ENCODE measurements at places on chromosomes 11 and 22.

DNA sequence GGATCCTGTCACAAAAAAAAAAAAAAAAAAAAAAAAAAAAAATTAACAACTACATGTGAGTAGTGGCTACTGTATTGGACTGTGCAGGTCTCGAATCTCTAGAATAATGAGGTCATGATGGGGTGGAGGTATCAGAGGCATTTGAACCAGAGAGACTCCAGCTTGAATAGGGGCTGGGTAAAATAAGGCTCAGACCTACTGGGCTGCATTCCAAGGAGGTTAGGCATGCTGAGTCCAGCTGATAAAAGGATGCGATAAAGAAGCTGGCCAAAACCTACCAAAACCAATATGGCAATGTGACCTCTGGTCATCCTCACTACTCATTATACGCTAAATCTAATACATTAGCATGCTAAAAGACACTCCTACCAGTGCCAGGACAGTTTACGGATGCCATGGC lies 5.9 kb upstream of the PACSIN3 start:
- no peak for DNase-seq

- DNase-seq = no peak
These were observed 2.5 kb downstream of the OR8D1 start for GRCh38 chr11:124311269-124311668.

- no peak for DNase-seq
These were observed 168.1 kb downstream of the NXPE2 start for GRCh38 chr11:114846416-114846791.

GRCh38 chr11:130024361-130024760 lies 21.7 kb upstream of the PRDM10 start:
- DNase-seq = no peak

DNA sequence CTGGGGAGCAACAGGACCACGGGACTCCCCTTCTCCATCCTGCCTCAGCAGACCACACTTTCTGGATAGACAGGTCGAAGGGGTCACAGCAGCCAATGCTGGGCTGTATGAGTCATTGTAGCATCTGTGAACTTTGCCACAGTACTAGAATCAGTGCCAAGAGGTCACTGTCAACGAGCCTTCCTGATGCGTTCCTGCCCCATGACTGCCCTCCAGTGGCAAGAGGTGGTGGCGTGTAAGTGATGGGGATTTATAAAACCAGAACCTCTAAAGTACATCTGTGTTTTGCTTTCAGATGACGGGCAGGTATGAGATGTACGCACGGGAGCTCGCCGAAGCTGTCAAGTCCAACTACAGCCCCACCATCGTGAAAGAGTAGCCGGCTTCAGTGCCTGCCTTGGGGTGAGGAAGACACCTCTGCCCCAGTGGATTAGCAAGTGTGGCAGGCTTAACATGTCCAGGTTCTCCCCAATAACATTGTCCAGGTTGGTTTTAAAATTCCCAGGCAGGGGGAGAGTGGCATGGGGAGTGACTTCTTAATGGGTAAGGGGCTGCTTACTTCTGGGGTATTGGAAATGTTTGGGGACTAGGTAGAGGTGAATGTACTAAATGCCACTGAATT lies 29.4 kb downstream of the GUCD1 start:
- peak; percentile 90 for DNase-seq

GRCh38 chr22:33006220-33006954 lies 51.8 kb downstream of the SYN3 start:
- DNase-seq = no peak

- DNase-seq = no peak
These were observed 539.3 kb downstream of the OPCML start for GRCh38 chr11:132992838-132993631.

DNA sequence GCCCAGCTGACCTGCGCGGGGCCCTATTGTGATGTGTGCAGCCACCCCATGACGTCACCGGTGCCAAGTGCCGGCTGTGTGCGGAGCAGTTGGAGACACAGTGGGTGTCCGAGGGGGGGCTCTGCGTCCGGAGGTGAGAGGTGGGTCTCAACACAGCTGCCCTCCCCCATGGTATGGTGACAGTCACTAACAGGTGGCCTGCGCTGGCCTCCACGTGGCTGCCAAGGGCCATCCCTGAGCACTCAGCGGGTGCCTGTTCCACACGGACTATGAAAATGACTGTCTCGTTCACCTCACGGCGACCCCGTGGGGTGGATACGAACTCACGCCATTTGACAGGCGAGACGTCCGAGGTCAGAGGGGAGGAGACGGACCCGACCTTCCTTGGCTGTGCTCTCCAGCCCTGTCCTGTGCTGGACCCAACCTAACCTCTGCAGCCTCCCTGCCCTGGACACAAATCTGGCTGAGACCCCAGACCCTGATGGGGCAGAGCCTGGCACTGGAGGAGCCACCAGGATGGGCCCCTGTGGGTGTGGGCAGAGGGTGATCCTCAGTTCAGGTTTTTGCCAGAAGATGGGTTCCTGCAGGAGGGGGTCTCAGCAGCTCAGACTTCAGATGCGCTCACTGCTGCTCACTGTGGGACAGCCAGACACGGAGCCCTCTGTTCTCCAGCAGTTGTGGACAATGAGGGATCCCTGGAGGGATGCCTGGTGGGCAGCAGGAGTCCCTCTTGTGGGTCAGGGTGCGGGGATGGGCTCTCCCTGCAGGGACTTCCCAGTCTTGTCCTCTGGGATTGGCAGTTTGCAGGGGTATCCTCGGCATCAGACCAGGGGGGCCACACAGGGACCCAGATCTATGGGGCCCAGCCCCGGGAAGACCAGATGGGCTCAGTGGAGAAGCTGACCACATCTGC lies 6.3 kb downstream of the HRAS start:
- DNase-seq = no peak

- peak; percentile 24 for DNase-seq
These were observed 75.2 kb upstream of the TP53I11 start for GRCh38 chr11:45025716-45026492.

DNA sequence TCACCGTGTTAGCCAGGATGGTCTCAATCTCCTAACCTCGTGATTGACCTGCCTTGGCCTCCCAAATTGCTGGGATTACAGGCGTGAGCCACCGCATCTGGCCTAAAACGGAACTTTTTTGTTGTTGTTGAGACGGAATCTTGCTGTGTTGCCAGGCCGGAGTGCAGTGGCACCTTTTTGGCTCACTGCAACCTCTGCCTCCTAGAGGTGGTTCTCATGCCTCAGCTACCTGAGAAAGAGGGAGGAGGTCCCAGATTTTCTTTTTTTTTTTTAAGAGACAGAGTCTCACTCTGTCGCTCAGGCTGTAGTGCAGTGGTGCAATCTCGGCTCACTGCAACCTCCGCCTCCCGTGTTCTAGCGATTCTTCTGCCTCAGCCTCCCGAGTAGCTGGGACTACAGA lies 7.9 kb upstream of the MCHR1 start:
- no peak for DNase-seq

- DNase-seq = no peak
These were observed 10.9 kb downstream of the TCIRG1 start for GRCh38 chr11:68049509-68050370.

DNA sequence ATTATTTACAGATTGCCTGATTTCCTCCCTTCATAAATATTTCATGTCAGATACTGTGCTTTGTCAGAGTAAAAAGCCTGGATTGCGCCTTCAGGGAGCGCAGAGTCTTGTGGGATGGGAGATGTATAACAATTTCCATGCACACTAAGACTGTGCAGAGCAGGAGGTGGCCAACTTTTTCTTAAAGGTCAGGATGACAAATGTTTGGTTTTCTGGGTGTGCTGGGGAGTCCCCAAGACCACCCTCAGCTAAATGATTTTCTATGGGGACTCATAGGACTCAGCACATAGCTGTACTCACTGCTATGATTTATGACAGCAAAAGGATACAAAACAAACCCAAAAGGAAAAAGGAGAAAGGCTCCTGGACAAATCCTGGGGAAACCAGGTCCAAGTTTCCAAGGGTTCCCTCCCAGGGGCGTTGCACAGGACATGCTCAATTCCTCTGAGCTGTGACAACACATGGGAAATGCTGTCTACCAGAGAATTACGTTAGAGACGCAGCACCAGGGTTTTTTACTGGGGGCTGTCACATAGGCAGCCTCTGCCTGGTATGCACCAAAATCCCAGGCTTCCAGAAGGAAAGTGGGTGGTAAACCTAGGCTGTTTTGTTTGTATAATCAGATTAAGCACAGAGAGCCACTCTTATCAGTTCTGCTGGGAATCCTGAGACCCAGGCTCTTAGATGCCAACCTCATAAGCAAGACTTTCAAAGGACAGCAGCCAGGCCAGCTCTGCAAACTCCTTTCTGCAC lies 59.1 kb downstream of the CSNK2A3 start:
- no peak for DNase-seq

DNA sequence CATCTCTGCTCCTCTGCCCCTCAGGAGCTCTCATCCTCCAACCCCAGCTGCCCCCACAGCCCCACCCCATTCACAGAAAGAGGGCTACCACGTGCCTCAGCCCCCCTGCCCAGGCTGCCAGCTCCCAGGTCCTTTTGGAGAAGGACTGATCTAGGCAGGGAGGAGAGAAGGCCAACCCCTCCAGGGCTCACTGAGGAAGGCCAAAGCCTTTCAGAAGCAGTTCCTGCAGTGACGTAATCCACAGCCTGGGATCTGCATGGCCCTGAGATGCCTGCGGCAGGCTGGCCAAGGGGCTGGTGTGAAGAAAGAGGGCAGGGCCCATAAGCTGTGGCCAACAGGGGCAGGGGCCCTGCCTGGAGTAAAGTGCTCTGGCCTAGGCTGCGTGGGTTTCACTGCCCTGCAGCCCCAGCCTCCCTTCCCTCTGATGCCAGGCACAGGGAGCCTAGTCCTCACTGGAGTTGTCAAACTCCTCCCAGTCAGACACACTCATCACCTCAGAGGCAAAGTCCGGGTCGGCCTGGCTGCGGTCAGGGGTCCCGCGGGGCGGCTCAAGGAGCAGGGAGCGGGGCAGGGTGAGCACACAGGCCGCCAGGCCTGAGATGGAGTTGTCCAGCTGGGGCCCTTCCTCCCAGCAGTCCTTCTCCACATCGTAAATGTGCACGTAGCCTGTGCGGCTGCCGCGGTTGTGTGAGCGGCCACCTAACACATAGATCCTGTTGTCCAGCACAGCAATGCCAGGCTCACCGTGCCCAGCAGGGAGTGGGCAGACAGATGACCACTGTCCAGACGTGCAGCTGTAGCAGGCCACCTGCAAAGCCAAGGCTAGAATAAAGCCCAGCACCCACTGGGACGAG lies 4.2 kb upstream of the SCARF2 start:
- no peak for DNase-seq

DNA sequence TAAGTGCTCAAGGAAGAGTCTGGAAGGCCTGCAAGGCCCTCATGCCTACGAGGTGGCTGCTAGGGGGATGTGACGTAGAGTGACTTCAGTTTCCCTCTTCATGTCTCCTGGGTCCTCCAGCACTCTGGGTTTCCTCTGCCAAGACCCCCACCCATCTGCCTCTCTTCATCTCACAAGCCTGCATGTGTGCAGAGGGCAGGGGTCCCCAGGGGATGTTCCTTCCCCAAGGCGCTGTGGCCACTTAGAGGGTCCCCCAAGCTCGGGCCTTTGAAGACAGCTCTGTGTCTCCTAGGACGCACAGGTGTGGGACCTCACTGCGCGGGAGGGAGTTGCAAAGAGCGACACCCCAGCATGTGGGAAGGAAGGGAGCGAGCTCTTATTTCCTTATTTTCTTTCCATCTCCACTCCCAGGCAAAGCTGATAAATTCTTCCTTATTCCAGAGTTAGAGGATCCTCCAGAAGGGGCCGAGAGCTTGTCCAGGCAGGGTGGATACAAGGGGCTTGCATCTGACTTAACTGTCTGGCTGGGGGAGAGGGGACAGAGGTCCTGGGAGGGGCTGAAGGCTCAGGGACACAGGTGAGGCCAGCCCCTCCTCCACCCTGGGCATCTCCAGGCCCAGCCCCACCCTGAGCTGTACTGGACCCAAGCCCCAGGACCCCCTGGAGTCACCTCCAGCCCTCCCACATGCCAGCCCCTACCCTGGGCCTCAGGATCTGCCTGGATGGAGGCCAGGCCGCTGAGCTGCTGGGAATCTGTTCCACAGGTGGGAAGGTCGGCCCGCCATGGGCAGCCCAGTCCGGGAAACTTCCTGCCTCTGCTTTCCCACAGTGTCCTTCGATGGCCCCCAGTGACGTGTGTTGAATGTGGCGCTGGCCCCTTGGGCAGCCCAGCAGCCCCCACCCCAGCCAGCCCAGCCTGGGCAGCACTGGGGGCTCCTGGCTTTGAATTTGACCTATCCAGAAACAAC lies 59.7 kb upstream of the KCNQ1OT1 start:
- DNase-seq = no peak

- no peak for DNase-seq
These were observed 37.2 kb upstream of the LDLRAD3 start for GRCh38 chr11:35906681-35907080.

DNA sequence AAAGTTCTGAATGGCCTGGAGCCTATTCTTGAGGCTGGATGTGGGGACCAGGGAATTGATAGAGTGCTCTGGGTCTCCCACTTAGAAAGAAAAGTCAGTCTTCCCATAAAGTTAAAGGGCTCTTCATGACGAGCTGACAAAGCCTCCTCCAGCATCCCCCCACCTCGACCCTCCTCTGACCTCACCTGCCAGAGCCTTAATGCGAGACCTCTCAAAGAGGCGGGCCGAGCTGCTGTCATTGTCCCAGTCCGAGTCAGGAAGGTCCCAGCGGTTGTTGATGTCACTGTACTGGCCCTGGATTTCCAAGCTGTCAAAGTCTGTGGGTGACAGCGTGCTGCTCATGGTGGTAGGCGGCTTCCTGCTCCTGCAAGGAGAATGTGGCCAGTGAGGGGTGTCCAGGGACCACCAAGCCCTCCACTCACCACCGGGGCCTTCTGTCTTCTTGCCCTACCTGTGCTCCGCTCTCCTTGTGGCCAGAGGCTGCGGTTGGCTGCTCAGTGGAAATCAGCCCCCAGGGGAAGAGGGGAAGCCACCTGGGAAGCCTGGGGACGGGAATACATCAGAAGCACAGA lies 8.0 kb downstream of the SPTBN2 start:
- no peak for DNase-seq

DNA sequence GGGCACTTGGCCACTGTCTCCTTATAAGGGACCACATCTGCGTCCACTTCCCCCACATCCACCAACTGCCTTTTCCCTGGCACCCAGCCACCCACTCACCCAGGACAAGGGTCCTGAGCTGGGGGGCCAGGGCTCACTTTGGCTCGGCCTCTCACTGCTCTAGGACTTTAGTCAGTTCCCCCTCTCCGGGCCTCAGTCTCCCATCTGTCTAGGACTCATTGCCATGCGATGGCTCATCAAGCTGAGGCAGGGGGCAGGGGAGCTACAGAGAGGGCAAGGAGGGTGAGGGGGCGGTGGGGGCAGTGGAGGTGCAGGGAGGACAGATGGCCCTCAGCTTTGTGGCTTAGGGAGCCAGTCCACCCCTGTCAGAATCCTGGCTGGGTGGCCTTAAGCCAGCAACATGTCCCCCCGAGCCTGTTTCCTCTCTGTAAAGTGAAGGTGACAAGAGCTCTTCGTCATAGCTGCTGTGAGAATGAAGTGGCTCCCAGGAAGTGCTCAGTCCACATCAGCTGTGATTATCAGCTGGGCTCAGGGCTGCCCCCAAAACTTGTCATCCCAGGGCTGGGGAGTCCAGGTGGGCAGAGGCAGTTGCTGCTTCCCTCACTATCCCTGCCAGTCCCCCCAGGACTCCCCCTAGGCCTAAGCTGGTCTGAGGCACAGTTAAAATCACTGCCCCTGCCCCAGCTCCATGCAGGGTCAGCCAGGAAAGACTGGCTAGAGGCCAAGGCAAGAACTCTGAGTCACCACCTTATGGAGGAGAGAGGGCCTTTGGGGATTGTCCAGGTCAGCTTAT lies 14.9 kb downstream of the RAC2 start:
- peak; percentile 66 for DNase-seq

Data from activated T-cell treated with anti-CD3 and anti-CD28 coated beads, Interleukin-2, amount 50 U/mL, for 48 hours (primary cell).